ENCODE measurements at places on chromosomes 6 and 20.

DNA sequence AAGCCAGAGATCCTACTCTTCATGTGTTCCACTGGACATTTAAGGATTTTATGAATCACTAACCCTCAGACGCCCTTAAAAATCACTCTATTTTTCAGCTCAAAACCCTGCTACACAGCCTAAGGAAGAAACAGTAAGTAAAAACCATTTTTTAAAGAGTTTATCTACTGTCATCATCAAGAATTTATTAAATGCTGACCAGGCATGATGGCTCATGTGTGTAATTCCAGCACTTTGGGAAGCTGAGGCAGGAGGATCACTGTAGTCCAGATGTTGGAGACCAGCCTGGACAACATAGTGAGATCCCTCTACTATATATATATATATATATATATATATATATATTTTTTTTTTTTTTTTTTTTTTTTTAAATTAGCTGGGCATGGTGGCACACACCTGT lies 124.2 kb upstream of the ID4 start:
- no peak for DNase-seq

DNA sequence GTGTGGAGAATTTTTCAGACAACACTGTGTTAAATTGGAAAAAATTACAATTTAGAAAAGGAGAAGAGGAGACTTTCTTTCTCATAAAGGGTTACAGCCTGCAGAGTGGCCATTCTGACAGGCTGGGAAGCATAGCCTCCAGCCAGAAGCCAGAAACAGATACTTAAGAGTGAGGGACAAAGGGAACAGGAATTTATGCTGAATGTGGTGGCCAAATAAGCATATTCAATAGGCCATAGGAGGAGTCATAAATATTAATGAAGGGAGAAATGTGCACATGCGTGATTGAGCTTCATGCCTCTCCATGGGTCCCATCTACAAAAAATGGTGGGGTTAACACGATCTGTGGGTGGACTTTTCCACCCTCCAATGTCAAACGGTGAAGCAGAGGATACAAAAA lies 13.4 kb downstream of the TMEM200A start:
- DNase-seq: no peak

DNA sequence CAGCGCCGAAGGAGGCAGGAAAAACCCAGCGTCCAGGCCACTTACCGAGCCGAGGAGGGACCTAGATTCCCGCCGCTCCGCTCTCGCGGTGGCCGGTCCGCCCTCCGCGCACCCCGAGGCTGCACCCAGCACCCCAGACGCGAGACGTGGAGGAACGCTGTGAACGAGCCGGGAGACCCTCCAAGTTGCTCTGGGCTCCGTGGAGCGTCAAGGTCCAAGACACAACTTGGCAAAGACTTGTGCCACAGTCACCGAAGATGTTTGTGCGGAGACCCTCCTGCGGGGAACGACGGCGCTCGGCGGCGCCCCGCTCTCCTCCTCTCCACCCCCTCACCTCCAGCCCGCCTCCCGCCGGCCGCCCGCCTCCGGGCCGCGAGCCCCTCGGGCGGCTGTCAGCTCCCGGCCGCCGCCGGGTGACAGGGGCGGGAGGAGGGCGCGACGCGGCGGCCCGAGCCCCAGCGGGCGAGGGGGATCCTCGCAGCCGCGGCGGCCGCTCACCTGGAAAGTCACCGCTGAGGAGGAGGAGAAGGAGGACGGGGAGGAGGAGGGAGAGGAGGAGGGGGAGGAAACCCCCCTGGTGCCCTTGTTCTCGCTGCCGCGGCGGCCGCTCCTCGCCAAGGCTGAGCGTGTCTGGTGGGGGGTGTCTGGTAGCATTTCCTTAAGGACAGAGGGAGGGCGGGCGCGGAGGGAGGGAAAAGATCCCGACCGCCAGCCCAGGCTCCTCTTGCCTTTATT lies 637 bp upstream of the HIVEP2 start:
- DNase-seq: no peak

GRCh38 chr6:170045981-170046667 lies 244.8 kb downstream of the DLL1 start:
- DNase-seq: no peak

DNA sequence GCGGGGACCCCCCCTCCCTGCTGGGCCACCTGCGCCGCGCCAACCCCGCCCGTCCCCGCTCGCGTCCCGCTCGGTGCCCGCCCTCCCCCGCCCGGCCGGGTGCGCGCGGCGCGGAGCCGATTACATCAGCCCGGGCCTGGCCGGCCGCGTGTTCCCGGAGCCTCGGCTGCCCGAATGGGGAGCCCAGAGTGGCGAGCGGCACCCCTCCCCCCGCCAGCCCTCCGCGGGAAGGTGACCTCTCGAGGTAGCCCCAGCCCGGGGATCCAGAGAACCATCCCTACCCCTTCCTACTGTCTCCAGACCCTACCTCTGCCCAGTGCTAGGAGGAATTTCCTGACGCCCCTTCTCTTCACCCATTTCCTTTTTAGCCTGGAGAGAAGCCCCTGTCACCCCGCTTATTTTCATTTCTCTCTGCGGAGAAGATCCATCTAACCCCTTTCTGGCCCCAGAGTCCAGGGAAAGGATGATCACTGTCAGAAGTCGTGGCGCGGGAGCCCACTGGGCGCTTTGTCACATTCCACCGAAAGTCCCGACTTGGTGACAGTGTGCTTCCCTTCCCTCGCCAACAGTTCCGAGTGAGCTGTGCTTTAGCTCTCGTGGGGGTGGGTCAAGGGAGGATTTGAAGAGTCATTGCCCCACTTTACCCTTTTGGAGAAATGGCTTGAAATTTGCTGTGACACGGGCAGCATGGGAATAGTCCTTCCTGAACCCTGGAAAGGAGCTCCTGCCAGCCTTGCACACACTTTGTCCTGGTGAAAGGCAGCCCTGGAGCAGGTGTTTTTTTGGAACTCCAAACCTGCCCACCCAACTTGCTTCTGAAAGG lies 2.1 kb downstream of the VEGFA start:
- DNase-seq: no peak

DNA sequence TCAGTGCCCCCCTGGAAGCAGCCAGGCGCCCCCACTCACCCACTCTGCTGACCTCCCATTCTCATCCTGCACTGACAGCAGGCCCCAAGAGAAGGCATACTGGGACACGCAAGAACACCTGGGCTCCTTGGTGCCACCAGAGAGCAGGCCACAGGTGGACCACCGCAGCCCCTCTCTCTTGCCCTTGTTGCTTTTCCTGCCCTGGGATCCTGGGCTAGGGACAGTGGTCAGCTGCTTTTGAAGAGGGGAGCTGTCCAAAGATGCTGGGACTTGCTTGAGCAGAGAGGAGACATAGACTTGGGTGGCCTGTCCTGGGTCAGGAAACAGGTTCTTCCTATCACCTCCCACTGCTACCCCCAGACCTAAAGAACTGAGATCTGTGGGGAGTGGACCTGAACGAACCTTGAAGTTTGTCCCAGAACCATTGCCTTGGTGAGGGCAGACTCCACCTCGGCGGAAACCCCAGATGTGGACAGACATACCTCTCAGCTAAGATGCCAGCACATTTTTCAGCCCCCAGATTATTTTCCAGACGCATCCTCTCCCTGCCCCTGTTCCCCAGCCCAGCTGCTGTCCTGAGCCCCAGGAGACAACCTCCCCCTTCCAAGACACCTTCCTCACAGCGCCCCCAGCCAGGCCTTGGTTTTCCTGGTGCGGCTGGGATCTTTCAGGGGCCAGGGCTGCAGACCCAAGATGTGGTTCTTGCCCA lies 1.1 kb downstream of the GLP1R start:
- no peak for DNase-seq

DNA sequence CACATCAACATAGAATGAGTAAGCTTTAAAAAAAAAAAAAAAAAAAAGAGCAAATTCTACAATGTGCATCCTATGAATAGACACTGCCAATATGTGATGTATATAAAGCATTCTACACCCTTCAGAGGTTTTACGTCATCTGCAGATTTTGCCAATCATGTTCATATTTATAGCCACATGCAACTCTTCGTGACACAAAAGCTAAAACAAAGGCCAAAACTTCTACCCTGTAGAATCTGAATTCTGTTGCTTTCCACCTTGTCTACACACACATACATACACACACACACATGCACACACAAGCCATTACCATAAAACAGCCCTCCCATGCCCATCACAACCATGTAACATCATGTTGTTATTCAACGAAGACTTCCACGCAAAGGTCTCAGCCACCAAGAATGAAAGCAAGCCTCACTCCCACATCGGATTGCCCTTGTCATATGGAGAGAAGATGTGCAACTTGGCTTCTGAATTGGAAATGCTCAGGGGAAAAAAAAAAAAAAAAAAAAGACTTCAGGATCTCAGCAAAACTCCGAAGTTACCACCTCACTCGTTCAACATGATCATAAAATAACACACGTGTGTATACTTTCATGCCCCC lies 479.4 kb upstream of the JARID2 start:
- no peak for DNase-seq

- no peak for DNase-seq
Measured at GRCh38 chr20:1319051-1319450, 9.9 kb downstream of the SDCBP2 start.

DNA sequence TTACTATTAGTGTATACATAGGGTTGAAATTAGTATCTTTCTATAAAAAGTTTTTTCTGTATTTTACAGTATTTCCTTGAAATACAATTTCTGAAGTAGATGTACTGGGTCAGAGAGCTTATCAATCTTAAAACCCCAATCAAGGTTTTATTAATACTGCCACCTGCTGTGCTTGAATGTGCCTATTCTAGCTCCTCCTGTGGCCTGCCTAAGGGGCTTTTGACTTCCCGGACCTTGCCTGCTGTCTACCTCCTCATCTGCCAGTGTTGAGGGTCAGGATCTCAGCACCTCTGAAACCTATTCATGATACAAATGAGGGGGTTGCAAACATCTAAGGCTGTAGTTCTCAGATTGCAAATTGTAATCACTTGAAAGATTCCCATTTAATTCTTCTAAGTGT lies 9.2 kb downstream of the PACRG start:
- DNase-seq: no peak

DNA sequence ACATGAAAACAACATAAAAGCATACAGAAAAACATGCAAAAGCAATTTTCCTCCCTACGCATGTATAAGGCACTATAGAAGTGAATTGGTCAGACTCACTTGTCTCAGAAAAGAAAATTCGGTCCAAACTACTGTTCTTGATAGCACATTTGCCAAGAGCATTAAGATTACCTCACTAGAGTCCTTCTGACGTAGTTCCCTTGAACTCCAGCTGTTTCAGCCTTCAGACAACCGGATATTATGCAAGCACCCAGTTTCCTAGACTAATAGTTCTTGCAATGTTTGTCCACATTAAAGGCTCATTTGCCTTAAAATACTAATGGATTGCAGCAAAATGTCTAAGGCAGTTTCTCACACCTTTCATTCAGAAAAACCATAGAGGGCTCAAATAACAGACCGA lies 2.5 kb upstream of the CASS4 start:
- no peak for DNase-seq

DNA sequence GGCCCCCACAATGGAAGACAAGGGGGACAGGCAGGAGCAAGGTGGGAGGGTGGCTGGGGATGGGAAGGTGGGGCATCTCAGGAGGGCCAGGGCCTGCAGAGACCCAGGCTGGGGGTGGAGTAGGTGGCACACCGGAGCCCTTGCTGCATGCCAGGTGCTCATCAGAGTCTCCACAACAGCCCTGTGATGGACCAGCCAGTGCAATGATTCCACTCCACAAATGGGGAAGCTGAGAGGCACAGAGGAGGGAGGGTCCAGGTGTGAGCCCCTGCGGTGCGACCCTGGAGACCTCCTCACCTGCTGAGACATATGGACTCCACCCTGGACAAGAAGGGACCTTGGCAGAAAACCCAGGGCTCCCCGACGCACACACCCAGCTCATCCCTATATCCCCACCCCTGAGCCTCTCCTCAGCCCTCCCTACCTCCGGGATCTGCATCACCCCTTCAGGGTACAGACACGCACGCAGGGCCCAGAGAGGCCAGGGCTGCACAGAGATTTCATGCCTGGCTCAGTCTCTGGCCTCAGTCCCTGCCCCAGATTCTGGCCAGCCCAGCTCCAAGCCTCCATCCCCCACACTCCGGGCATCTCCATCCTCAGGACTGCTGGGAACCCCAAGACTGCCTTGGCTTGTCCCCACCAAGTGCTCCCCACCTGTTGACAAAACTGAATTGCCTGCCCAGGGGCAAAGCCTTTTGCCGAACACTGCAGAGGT lies 7.1 kb upstream of the GRM4 start:
- no peak for DNase-seq

GRCh38 chr6:73691512-73691911 lies 4.5 kb upstream of the CD109 start:
- no peak for DNase-seq

DNA sequence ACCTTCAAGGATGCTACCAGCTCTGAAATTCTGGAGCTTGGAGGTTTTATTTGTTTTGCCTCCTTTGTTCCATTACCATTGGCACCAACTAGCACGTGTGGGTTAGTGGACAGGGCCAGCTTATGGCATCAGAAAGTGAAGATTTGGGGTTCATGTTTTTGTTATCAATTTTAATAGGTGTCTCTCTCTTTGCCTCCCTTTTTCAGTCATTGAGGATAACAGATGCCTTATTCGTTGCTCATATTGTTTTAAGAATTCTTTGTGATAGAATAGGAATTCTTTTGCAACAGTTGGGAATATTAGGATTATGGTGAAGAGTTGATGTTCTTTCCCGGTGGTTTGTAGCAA lies 22.9 kb downstream of the TMC2 start:
- DNase-seq: no peak

- DNase-seq: no peak
Measured at GRCh38 chr6:103177791-103178190, 1681.9 kb downstream of the HACE1 start.

DNA sequence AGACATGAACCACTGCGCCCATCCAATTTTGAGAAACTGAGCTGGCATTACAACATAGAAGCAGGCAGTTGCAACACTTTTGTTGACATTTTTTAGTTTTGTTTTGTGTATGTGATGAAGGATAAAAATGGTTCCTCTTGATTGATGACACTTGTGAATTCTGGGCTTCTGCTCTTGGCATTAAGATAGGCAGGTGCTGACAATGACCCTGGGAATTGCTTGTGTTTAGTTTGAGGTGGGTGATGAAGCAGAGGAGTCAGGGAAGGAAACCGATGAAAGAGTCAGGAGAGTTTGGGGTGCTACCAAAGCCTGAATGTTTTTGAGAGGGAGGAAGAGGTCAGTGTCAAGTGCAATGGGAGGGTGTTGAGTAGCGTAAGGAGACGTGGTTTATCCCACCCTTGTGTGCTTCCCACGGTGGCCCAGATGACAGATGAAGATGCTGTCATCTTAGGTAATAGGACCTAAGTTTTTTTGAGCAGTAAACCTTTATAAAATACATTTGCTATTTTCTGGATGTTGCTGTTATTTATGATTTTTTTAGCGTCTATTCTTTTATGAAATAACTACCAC lies 19.4 kb downstream of the CDS2 start:
- DNase-seq: no peak

DNA sequence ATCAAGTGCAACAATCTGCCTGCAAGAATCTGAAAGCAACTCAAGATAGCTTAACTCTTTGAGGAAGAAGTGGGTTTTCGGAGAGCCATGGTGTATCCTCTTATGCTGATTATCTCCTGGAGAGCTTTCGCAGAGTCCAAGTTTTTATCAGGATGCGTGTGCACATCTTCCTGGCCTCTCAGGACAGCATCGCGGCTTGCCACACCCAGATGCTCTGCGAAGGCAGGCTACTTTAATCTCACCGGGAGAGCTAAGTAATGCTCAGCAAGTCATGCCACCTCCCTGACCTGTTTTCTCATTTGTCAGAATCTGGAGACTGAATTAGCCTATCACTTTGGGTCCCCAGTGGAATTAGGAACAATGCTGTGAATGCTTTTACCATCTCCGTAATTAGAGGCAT lies 52.9 kb downstream of the TTI1 start:
- no peak for DNase-seq
